ENCODE measurements at places on chromosomes 1 and 21. TPM values are rescaled to one million over a fixed set of nuclear protein-coding genes. Genes with fewer than 3 reads are reported as not detected.

Gene TMEM50A
- total RNA-seq = 74.5 TPM

Gene MMEL1
- total RNA-seq = not detected

Gene DESI2
- total RNA-seq = 15.8 TPM

Gene CLCNKA
- total RNA-seq = not detected

Gene ASCL5
- not detected for total RNA-seq

Gene CFAP74
- not detected for total RNA-seq

Gene AK2
- total RNA-seq = 272 TPM

Gene CNTN2
- total RNA-seq = not detected

Gene KCNE2
- total RNA-seq = not detected

Gene WDR4
- 39.4 TPM for total RNA-seq

Gene LENEP
- total RNA-seq = 0.40 TPM

Gene DNAJC28
- 0.58 TPM for total RNA-seq

Gene TACSTD2
- total RNA-seq = 5.1 TPM

Gene PINK1
- 2.5 TPM for total RNA-seq

Gene OR10Z1
- total RNA-seq = not detected

Gene KRTAP26-1
- not detected for total RNA-seq

Gene DNALI1
- not detected for total RNA-seq

Gene IFT25
- total RNA-seq = 55.7 TPM

Gene FBXO2
- total RNA-seq = 0.32 TPM

Gene MANEAL
- total RNA-seq = 9.2 TPM

Gene DDAH1
- total RNA-seq = 0.44 TPM

Gene MPL
- total RNA-seq = not detected

Data from GM12878 (cell line).